ENCODE measurements at places on chromosomes 5 and 9. TPM values are rescaled to one million over a fixed set of nuclear protein-coding genes. Genes with fewer than 3 reads are reported as not detected.

DNA sequence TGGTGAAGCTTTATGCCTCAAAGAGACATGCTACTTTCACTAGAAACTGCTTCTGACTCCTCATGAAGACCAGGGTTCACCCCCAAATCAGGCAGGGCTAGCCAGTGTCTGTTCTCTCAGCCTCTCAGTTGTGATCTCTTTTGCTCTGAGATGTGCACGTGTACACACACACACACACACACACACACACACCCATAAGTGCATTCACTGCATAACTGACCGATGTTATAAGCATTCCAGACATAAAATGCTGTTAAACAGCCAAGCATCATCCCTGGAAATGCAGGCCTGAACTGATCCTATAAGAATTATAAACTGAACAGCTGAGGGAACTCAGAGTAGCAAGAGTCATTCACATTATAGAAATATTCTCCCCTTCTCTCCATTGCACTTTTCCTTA is 85.0 kb downstream of the FSTL4 start:
- DNase-seq: peak; percentile 16

DNA sequence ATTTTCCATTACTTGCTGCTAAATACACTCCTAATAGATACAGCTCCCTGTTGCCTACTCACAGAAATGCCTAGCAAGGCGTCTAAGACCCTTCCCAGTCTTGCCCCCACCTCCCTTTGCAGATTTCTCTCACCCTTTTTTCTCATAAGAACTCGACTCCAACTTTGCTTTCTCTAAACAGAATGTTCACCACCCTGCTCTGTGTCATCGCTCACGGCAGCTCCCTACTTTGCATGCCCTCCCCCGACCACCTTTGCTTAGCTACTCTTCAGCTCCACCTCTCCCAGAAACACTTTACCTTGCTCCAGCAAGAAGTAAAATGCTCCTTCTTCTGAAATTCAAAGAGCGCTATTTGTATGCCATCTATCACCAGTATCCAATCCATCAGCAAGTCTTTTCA is 15.2 kb upstream of the PPP1R2B start:
- DNase-seq: no peak

- DNase-seq: no peak
These were observed 18.9 kb downstream of the TCF7 start for GRCh38 chr5:134133188-134133994.

DNA sequence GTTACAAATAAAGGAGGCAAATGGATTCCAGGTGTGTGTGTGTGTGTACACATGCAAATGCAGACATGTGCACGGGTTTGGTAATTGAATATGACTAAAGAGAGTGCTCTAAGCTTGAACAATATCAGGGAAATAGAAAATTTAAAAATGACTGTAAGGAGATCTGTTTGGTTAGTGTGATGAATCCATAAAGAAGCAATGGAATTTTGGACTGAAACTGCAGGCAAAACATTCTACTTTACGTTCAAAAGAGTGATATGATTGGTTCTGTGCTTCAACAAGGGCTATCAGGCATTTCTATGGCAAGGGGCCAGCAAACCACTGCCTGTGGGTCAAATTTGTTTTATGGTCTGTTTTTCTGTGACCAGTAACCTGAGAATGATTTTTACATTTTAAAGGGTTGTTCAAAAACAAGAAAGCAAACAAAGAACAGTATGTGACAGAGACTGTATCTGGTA is 332.8 kb upstream of the KLF9 start:
- no peak for DNase-seq

Gene CDH9
- not detected for total RNA-seq

Gene PAEP
- total RNA-seq: not detected

Gene PCDHGA4
- total RNA-seq: 13.9 TPM

Gene RNF183
- total RNA-seq: not detected

Gene PFN3
- total RNA-seq: not detected

Data from GM23248 (cell line).